ENCODE measurements at places on chromosomes 1 and 21.

GRCh38 chr1:240611619-240612480 is at the start of gene GREM2:
GREM2 (minus strand) TSS chr1:240612155; CDS start chr1:240493475, 118,680 bp downstream.
- peak; percentile 96 for DNase-seq

DNA sequence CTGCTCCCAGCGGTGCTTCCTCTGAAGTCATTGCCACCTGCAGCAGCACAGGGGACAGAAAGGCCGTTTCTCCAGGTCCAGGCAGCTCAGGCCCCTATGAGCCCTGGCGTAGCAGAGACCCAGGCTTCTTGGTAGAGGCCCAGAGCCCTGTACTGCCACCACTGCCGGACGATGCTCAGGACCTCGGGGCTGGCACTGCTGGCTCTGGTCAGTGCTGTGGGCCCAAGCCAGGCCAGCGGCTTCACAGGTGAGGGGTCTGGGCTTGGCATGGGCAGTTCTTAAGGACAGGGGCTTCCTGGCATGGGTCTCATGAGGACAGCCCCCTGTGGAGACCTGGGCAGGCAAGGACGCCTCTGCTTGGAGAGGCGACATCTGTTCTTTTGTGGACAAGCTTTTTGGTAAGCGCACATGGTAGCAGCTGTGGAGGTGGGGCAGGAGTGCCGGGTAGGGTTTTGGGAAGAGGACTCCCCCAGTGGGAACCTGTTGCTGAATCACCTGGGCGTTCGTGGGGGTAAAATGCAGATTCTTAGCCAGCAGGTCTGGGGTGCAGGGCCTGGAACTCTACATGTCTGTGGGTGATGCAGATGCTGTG is at the start of gene UMODL1:
TSS of gene UMODL1 (plus strand) at position 172 of the 592 bp plus-strand sequence. CDS start at position 172, 0 bp downstream.
- DNase-seq, result no peak

DNA sequence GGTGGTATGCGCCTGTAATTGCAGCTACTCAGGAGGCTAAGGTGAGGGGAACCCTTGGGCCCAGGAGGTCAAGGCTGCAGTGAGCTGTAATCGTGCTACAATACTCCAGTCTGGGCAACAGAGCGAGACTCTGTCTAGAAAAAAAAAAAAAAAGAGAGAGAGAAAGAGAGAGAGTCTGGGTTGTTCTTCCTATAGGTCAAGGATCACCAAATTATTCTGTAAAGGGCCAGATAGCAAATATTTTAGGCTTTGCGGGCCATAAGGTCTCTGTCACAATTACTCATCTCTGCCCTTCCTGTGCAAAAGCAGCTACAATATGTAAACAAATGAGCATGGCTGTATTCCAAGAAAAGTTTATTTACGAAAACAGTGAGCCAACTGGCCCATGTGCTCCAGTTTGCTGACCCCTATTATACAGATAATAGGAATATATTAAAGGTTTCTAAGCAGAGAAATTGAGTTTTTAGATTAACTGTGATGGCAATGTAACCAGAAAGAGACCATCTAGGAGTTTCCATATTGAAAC is 2.1 kb downstream of the SASS6 start:
- no peak for DNase-seq

DNA sequence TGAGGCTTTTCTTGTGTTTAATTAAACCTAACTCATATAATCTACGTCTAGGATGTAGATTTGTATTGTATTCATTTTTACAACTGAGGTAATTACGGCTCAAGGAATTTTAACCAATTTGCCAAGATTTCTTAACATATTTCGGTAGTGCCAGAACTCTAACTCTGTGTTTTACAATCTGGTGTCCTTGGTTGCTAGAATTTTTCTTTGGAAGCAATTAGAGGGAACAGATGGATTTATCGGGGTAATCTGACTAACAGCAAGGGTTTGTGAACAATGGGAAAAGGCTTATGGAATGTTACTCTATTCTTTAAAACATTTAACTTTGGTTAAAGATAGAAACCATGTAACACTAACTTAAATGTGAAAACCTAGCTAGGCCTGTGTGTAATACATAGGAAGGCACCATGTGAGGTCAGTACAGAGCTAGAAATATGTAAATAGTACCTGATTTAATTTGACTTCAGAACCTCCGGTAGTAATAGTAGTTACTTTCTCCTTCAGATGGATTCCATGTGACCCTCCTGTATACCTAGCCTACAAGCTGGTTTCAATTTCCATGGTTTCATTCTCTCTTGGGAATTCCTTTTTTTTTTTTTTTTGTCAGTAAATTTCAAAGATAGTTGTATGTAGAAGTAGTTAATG is 1.2 kb downstream of the MTF2 start:
- peak; percentile 61 for DNase-seq

DNA sequence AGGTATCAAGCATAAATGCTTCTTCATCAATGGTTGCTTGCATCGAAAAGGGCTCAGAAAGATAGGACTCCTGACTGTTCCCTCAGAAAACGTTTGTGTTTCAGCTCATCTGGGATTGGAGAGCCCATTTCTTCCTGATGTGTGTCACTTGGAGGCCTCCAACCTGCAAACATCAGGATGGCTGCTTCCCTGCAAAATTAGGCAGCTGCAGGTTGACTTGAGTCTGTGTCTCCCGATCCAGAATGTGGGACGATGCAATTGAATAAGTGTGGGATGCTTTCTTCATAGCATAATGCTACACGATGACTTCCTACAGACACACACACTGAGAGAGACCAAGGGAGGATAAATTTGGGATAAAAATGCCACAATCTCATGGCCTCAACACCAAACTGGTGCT is 42.2 kb downstream of the OLIG1 start:
- DNase-seq, result no peak

GRCh38 chr1:80639777-80640533 is 1160.8 kb upstream of the ADGRL2 start:
- DNase-seq, result no peak

GRCh38 chr1:222736972-222737371 is at the start of gene FAM177B:
FAM177B (plus strand) TSS chr1:222737202; CDS start chr1:222746546, 9,344 bp downstream.
- DNase-seq, result no peak

DNA sequence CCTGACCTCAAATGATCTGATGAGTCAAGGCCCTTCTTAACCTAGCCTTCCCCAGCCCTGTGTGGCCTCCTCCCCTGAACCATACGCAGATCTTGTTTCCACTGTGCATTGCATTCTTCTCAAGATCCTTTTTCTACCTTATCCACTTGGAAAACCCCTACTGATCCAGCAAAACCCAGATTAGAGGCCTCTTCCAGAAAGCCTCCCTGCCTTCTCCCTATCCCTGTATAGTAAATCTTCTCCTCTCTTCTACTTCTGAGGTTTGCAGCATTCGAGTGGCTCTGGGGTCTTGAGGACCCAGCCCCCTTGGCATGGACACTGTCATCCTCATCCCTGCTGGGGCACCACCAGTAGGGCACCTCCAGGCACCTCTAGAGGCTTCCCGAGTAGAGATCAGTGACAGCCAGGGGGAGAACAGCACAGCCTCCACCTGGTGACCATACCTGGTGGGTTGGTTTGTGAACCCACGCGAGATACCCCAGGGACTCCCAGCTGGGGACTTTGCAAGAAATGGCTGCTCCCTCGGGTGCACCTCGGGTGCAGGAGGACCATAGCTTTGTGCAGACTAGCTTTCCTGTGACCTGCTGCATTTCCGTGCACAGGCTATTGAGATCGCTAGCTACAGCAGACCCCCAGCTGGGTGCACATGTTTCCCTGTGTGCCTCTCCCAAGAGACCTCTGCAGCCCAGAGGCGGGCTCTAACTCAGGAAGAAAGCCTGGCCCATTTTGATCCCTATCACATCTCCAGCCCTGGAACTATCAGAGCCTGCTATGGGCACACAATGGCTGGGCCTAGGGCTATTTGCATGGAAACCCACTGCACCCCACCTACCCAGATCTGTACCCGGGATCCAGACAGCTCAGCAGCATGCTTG is 34.2 kb downstream of the MATN1 start:
- DNase-seq, result no peak

DNA sequence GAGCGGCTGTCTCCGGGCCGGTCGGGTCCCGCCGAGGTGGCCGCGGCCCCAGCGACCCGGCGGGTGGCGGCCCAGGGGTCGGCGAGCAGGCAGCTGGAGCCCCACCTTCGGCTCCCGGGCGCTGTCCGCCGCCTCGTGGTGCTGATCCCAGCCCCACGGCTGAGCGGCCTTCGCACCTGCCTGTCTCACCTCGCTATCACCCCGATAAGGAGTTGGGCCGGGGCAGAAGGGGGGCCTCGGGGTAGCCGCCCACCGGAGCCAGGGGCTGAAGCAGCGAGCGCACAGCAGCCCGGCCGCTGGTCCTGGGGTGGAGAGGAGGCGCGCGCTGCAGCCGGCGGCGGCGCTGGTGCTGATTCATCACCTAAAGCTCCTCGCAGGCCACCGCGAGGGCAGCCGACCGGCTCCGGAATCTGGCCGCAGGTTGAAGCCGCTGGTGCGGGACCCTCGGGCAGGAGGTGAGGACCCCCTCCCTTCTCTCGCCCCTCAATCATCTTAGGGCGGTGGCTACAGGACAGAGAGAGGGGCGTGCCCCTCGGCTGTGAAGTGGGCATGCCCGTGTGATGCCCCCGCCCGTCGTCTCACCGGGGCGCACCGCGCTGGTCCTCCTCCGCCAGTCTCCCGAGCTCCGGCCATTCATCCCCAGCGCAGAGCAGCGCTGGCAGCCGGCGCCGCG is 575 bp downstream of the TRIM67 start:
- DNase-seq, result no peak

DNA sequence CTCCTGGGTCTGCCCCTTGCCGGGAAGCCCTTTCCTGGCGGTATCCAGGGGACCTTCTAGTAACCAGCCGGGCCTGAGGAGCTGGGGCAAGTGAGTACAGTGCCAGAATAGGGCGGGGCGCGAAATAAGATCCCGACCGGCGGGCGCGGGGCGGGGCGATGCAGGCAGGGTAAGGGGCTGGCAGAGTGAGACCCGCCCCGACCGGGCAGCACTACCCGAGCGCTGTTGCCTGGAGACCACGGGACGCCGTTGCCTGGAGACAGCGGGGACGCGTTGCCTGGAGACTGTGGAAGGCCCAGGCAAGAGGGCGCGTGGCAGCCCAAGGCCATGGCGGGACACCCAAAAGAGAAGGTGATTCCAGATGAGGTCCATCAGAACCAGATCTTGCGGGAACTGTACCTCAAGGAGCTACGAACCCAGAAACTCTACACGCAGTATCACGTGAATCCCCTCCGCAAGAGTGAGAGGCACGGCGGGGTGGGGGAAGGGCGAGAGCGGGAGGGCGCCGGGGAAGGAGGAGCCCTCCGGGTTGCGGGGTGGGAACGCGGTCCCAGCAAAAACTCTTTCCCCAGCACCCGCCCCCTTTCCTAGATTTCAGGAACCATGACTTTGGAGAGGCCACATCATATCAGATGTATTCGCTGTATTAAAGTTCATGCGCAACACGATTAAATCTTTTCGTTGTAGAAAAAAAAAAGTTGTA is 24.3 kb downstream of the EBNA1BP2 start:
- no peak for DNase-seq

- DNase-seq, result no peak
Observed at GRCh38 chr1:235995511-235995910, 69.4 kb downstream of the NID1 start.

DNA sequence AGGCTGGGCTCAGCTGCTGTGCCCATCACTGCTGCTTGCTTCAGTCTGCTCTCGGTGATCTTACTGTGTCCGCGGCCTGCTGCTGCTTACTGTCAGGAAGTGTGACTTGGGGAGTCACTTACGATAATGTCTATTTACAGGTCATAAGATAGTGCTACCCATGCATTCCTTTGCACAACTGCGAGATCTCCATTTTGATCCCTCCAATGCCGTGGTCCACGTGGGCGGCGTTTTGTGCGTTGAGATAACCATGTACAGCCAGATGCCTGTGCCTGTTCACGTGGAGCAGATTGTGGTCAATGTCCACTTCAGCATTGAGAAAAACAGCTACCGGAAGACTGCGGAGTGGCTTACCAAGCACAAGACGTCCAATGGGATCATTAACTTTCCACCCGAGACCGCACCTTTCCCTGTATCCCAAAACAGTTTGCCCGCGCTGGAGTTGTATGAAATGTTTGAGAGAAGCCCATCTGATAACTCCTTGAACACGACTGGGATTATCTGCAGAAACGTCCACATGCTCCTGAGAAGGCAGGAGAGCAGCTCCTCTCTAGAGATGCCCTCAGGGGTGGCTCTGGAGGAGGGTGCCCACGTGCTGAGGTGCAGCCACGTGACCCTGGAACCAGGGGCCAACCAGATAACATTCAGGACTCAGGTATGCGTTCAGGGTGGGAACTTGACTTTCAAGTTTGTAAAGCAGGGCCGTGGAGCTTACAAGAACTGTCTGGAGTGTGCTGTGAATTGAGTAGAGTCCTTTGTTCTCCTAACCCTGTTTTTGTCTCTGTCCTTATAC is 24.4 kb upstream of the PWP2 start:
- DNase-seq, result no peak

DNA sequence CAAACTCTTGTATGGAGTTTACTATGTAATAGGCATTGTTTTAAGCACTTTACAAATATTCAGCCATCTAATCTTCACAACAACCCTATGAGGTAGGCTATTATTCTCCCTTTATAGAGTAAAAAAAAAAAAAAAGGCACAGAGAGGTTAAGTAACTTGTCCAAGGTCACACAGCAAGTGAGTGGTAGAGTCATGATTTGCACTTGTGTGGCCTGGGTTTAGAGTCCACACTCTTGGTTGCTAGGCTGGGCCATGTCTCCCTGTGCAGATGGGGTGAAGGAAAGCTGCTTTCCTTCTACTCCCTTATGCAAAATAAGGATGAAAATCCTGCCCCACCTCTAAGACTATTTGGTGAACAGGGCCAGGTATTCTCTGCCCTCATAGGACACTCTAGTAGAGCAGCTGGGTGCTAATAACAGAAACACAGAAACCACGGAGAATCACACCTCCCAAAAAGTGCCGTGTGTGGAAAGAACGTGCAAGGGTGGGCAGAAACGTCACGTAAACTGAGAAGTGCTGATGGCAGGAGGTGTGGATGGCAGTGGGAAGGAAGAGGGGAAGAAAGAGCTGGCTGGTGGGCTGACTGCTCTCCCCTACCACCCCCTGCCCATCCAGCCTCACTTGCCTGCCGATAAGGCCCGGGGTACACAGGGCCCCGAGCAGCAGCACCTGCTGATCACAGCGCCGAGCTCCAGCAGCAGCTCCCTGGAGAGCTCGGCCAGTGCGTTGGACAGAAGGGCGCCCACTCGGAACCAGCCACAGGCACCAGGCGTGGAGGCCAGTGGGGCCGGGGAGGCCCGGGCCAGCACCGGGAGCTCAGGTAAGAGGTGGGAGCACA is 28.3 kb upstream of the VPS13D start:
- DNase-seq, result no peak

DNA sequence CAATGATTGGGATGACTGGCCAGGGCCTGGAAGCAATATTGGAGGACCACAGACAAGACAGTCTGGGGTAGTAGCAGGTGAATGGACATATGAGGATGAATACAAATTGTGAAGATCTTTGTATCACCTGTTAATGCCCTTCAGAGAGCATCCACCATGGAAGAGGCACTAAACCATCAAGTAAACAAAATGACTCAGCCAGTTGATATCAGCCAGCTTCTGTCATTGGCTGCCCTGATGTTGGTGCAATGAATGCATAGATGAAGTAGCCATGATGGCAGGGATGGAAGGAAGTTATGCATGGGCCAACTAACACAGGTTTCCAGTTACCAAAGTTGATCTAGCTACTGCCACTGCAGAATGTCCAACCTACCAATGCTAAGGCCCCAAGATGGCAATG is 16.1 kb upstream of the ERI3 start:
- no peak for DNase-seq

- no peak for DNase-seq
Observed at GRCh38 chr1:3292868-3293562, 161.4 kb upstream of the ARHGEF16 start.

Measured in AG09309 (cell line).